ENCODE measurements at places on chromosomes 13 and 19.

DNA sequence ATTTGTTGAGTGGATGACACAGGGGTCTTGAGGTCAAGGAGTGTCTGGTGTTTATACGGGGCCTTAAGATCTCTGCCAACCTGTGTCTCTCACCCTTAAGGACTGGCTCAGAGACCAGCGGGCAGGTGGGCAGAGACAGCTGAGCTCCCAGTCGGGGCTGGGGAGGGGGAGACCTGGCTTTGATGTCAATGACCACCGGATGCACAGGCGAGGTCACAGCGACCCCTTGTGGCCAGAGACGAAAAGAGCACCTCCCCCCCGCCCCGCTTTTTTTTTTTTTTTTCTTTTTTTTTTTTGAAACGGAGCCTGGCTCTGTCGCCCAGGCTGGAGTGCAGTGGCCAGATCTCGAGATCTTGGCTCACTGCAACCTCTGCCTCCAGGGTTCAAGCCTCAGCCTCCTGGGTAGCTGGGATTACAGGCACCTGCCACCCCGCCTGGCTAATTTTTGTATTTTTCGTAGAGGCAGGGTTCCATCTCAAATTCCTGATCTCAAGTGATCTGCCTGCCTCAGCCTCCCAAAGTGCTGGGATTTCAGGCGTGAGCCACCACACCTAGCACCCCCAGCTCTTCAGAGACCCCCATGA is 12.1 kb upstream of the KLK14 start:
- peak; percentile 60 for DNase-seq

GRCh38 chr13:93673885-93674284 is 447.3 kb downstream of the GPC6 start:
- no peak for DNase-seq

DNA sequence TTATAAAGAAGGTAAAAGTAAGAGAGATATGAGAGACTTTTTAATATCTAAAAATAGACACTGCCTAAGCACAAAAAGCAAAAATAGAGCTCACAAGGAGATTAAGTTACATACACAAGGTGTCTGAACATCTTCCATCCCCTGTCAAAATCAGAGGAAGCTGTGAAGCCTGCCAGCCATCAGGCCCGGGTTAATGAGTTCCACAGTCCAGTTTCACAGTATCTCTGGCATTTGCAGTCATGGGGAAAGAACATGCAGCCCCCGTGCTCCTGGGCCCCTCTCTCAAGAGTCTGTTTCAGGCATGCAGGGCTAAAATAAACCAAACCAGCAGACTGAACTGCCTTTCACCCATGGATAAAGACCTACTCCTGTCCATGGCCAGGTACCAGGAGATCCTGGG is 79.2 kb downstream of the TBC1D4 start:
- DNase-seq: no peak

DNA sequence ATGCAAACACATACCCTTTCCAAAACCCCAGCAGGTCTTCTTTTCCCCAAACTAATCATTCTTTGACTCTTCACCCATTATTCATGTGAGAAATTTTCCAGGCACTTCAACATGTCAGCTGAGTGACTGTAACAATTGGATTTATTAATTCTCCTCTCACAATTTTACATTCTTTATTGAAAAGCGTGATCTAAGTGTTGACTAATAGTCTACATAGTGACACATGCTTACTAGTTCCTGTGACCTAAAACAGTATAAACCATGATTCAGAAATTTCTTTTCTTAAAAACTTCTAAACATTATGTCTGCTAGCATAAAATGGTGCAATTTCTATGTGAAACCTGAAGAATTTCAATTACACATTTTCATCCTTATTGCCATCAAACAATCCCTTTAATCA is 532.3 kb downstream of the GPC5 start:
- no peak for DNase-seq

DNA sequence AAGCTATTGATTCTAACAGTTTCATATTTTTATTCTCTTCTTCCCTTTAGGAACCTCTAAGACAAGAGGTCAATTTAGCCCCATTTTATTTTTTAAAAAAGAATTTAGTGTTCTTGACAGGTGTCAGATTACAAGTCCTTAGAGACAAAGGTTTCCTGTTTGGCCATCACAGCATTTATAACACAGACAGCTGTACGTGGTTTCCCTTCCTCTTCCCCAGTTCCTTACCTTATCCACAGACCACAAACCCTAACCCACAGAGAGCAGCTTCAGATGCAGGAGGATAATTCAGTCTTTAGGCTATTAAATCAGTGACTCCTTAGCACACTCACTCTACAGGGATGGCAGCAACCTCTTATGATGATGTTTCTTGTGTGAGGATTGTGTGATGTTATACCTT is 1210.1 kb downstream of the DIAPH3 start:
- DNase-seq: no peak

GRCh38 chr19:1251330-1252220 is 3.2 kb downstream of the MIDN start:
- peak; percentile 73 for DNase-seq

- DNase-seq: peak; percentile 68
Measured at GRCh38 chr19:49441210-49441959, at the start of gene SLC17A7. Gene SLC17A7 (minus strand): TSS chr19:49441527. CDS start chr19:49441379, 148 bp downstream.

GRCh38 chr13:104301171-104301975 is 1235.2 kb upstream of the SLC10A2 start:
- DNase-seq: no peak

DNA sequence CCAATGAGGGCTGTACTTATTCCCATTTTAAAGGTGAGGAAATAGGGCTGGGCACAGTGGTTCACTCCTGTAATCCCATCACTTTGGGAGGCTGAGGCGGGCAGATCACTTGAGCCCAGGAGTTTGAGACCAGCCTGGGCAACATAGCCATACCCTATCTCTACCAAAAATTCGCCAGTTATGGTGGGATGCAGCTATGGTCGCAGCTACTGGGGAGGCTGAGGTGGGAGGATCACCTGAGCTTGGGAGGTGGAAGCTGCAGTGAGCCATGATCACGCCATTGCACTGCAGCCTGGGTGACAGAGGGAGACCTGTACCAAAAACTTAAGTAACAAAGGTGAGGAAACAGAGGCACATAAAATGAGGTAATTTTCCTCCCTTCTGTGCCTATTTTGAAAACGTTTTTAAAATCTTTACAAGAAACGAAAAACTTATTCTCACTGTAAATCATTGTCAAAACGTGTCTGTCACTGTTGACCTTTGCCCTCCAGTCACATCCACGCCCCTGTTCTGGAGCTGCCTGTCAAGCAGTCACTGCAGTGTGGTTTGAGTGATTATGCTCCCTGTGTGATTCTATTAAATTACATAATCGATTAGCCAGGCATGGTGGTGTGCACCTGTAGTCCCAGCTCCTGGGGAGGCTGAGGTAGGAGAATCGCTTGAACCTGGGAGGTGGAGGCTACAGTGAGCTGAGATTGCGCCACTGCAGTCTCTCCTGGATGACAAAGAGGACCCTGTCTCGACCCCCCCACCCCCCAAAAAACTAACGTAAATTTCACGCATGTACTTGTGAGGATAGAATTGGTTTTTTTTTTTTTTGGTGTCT is 12.5 kb downstream of the NOP53 start:
- DNase-seq: no peak

DNA sequence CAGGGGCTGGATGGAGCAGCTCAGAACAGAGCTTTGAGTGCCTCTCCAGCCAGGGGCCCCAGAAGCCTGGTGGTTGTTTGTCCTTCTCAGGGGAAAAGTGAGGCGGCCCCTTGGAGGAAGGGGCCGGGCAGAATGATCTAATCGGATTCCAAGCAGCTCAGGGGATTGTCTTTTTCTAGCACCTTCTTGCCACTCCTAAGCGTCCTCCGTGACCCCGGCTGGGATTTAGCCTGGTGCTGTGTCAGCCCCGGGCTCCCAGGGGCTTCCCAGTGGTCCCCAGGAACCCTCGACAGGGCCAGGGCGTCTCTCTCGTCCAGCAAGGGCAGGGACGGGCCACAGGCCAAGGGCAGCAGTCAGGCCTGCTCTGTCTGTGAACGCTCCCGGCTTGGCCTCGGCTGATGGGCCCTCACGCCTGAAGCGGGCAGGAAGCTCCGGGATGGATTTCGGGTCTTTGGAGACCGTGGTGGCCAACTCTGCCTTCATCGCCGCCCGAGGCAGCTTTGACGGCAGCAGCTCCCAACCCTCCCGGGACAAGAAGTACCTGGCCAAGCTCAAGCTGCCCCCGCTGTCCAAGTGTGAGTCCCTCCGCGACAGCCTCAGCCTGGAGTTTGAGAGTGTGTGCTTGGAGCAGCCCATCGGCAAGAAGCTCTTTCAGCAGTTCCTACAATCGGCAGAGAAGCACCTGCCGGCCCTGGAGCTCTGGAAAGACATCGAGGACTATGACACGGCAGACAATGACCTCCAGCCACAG is at the start of gene GRK1:
GRK1 (plus strand) TSS at position 269 of the 751 bp plus-strand sequence; CDS start at position 437, 168 bp downstream.
- DNase-seq: peak; percentile 47

GRCh38 chr13:108919036-108919907 is 289.9 kb downstream of the MYO16 start:
- no peak for DNase-seq

GRCh38 chr19:50002386-50002960 is 22.7 kb downstream of the VRK3 start:
- DNase-seq: no peak

Data from mesendoderm (in vitro differentiated cells).